Activated T-cell treated with anti-CD3 and anti-CD28 coated beads, Interleukin-2, amount 50 U/mL, for 1 hour (primary cell): ENCODE measurements at places on chromosomes 7 and 10.

GRCh38 chr10:22978918-22979317 is 51.1 kb downstream of the ARMC3 start:
- no peak for DNase-seq

DNA sequence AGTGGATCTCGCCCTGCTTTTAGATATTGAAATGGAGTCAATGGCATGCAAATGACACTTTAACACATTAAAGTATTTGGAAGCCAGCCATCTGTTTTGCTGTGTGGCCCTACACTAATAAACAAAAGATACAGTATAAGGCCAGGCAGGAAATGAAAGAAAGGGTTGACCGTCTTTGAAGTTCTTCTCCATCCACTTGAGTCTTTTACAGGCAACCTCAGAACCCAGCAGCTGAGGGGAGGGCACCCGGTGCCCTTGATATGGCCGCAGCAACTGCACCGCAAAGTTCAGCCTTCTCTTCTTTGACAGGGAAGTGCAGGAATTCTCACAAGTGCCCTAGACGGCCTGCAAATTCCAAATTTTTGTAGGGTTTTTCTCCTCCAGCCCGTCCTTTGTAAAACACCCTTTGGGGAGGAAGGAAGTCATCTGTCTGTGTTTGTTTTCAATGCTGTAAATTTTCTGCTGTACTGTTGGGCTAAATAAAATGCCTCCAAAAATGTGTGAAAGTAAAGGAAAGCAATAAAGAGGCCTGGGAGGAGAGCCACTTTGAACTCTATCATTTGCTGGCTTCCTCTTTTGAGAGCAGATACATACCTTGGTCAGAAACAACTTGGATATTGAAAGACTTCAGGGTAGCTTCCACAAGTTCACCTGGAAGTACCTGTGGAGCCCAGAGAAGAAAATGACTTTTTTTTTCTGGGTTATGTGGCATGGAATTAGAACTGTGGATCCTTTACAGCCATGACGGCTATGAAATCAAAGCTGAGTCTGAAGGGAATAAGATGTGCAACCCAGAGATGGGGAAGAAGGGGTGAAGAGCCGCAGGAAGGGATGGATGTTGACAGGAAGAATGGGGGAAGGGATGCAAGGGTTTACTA is 3.6 kb downstream of the HOXA1 start:
- no peak for DNase-seq

DNA sequence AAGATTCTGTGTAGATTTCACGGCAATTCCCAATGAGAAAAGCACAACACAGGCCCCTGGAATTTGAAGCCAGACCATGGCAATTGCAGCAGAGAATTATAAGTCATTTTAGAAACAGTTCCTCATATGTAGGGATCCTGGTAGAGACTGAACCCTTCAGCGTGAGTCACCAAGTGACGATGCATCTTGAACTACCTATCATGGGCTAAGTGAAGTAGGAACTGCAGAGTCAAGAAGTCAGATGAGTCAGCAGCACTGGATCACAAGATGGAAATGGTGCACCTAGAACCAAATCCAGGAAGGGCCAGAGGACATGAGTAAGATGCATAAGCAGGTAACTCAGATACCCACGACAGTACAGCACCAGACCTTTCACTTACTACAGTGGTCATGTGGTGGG is 140.0 kb upstream of the TPK1 start:
- no peak for DNase-seq

DNA sequence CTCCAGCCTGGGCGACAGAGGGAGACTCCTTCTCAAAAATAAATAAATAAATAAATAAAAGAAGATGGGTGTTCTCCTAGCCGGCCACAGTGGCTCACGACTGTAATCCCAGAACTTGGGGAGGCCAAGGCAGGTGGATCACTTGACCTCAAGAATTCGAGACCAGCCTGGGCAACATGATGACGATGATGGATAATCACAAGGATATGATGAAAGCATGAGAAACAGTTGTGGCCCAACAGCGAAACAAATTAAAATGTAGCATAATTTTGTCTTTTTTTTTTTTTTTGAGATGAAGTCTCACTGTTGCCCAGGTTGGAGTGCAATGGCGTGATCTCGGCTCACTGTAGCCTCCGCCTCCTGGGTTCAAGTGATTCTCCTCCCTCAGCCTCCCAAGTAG is 12.9 kb downstream of the ZNF786 start:
- DNase-seq = no peak

GRCh38 chr10:127523476-127523875 is 25.6 kb upstream of the NPS start:
- DNase-seq = no peak

GRCh38 chr10:44512431-44513022 is 127.6 kb upstream of the CXCL12 start:
- no peak for DNase-seq

- no peak for DNase-seq
These were observed 25.7 kb downstream of the CYP3A7 start for GRCh38 chr7:99709260-99709659.

DNA sequence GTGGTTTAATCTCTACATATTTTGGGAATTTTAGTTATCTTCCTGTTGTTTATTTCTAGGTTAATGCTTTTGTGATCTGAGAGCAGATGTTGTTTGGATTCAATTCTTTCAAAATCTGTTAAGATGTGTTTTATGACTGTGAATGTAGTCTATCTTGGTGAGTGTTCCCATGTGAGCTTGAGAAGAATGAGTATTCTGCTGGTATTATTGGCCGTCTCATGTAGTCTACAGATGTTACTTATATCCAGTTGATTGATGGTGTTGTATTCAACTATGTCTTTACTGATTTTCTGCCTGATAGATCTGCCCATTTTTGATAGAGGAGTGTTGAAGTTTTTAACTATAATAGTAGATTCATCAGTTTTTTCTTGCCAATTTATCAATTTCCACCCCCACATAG is 141.4 kb upstream of the FOXP2 start:
- no peak for DNase-seq

DNA sequence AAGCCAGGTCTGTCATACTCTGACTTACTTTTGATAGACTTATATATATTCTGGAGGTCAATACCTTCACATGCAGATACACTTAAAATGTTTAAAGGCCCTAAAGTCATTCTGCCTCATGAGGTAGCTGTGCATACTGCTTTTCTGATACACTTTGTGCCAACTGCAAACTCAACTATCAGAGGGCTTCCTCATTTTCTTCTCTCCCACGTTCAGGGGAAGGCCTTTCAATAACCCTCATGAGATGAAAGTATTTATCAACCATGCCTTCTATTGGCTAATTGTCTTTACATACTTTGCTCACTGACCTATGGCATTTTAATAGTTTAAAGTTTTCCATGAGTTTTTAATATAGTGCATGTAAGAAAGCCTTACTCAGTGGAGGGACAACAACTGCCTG is 112.7 kb upstream of the AMPH start:
- no peak for DNase-seq

DNA sequence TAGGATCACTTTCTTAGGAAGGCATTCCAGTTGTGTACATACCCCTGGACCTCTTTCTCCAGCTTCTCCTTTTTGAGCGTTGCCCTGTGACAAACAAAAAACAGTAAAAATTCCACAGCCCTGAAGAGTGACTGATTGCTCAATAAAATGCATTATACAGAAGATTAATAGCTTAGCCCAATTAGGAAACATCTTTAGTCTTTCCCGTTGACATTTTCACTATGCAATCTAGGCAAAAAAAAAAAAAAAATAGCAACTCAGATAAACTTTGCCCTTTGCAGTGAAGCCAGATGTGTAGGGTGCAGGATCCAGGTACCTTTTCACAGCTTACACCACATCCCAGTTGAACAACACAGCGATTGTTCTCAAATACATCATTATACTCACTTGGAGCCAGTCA is 17.9 kb downstream of the COL28A1 start:
- no peak for DNase-seq

- DNase-seq = no peak
These were observed 17.8 kb downstream of the SCD start for GRCh38 chr10:100364735-100365391.

GRCh38 chr10:127991543-127992255 is 84.8 kb downstream of the PTPRE start:
- DNase-seq = no peak

- DNase-seq = no peak
These were observed 16.7 kb downstream of the DPYSL4 start for GRCh38 chr10:132203256-132204077.

DNA sequence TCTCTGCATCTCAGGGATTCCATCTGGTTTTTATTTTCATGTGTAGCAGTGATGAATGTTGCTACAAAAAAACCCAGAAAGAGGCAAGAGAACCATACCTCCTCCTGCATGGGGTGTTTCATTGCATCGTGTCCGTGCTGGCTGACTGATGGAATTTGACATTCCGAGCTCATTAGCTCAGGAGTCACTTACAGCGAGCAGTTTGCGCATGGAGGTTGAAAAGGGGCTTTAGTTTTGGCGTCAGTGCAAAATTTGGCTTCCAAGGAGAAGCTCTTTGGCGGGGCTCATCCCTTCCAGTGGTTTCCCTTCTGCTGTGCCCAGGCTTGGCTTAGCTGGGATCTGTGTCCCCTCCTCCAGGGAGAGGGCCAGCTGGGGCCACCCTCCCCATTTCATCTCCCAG is 25.8 kb downstream of the EMX2 start:
- no peak for DNase-seq

GRCh38 chr10:43061760-43062159 is 15.1 kb upstream of the RET start:
- no peak for DNase-seq

GRCh38 chr10:84200537-84201243 is 6.4 kb downstream of the CDHR1 start:
- no peak for DNase-seq

- DNase-seq = no peak
These were observed 276.2 kb downstream of the USP6NL start for GRCh38 chr10:11335167-11335652.

- DNase-seq = no peak
These were observed 31.1 kb downstream of the HOXA1 start for GRCh38 chr7:27064661-27065060.

DNA sequence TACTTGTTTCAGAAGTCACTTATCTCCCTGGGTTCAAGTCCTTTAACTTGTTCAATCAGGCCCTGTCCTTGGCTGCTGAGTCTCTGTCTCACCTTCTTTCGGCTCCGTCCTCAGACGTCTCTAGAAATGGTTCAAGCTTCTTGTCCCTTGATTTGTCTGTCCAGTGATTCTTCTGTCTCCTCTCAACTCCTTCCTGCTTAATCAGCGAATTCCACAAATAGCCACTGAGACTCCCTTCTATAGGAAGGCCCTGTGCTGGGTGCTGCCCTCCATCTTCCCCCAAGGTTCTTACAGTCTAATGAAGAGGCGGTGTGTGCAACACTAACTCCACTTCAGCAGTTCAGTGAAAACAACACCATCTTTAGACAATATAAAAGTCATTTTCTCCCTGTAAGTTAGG is 12.7 kb downstream of the FAM241B start:
- DNase-seq = no peak

DNA sequence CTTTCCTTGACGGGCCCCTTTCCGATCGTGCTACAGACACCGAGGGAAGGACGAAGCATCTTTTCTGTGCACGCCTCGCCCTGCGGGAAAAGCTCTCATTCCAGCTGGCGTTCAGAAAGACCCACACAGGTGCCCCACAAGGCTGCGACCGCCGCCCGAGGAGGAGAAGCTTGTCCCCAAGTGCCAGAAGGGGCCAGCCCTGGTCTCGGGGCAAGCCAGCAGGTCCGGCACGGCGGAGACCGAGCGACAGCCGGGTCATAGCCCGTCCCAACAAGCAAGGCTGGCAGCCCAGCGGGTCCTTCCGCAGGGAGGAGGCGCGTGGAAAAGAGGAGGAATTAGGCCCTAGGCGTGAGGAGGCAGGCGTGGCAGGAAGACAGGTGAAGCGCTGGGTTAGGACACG is 62.7 kb downstream of the TNRC18 start:
- no peak for DNase-seq

- DNase-seq = no peak
These were observed 256.6 kb upstream of the GLI3 start for GRCh38 chr7:42493436-42494198.

DNA sequence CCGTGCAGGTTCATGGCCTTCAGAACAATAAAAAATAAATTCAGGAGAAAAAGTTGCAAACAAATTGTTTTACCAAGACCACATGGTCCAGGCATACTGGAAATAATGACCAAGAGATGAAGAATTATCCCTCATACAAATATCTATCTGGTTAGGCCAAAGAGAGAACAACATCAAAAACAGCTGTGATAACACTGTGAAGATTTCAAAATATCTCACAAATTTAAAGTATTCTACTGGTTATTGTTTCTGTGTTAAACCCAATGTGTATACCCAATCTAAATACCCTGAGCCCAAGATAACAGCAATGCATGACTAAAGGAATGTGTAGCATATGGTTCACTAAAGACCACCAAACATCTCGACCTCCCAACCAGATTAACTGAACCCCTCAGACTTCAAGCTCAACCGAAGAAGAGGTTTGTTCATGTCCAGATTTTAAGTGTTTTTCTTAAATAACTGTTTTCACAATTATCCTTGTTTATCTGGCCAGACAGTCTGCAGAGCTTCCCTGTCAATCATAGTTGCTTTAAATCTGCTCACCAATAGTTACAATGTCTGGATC is 10.9 kb downstream of the OR9A2 start:
- DNase-seq = no peak

DNA sequence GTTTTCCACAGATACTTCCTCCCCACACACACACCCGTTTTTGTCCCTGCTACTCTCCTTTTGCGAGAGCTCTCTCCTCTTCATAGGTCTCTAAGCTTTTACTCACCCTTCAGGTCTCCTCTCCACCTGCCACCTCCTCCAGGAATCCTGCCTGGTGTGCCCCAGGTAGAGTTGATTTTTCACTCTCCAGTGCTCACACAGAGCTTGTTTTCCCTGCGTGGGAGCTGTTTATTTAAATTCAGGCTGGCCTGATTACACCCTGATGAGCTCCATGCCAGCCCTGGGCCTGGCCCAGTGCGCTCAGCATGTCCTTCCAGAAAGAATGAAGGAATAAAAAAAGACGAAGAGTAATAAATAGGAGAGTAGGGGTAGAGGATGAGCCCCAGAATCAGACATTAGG is 7.5 kb upstream of the CLDN4 start:
- no peak for DNase-seq

GRCh38 chr10:10663622-10664021 is 354.1 kb upstream of the CELF2 start:
- no peak for DNase-seq

DNA sequence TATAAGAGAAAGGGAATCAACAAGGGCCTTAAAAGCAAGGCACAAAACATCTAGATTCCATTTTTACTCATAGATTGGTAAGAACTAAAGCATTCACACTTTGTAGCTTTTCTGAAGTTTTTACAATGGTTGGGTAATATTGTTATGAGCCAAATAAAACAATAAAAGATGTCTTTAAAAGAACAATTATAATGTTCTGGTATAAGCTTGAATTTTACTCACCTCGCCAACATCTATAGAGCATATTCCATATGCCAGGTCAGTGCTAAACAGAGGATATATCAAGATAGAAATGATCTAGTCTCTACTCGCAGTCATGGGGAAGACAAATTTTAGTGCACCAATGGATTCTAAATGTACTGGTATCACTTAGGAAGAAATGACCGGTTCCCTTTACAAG is 11.9 kb downstream of the STEAP1 start:
- DNase-seq = no peak
